SW 1271 (cell line): ENCODE measurements at places on chromosomes 13 and 19.

- no peak for DNase-seq
Measured at GRCh38 chr19:6564393-6564792, 26.6 kb downstream of the CD70 start.

DNA sequence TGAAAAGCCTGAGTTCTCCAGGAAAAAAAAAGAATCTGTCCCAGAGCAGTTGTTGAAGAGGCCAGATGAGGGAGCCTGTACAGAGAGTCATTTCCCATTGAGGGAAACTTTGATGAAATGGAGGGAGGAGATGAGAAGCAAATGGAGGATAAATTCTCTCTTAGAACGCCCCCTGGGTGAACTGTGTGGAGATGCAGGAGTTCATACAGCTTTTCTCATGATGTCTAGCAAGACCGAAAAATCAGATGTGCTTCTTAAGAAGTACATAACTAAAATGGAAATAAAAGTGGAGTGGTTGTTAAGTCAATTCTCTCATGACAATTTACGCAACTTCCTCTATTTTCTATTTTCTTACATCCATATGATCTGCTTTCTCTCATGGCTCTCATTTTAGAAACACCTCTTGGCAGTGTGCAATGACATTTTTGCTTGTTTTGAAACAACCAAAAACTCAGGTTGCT lies 1263.1 kb downstream of the PCDH9 start:
- peak; percentile 75 for DNase-seq

GRCh38 chr19:36060430-36060829 lies 5.7 kb downstream of the WDR62 start:
- DNase-seq, result no peak

DNA sequence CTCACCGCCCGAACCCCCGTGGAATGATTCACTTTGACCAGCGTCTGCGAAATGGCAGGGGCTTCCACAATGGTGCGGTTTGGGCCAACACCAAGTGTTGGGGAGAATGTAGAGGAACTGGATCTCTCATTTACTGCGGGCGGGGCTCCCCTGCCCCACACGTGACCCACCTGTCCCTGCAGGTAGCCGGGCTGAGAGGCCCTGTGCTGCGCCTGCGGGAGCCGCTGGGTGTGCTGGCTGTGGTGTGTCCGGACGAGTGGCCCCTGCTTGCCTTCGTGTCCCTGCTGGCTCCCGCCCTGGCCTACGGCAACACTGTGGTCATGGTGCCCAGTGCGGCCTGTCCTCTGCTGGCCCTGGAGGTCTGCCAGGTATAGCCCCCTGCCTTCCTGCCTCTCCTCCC lies 5.8 kb upstream of the FLT3LG start:
- no peak for DNase-seq

- no peak for DNase-seq
Measured at GRCh38 chr19:6532244-6532999, 1.6 kb downstream of the TNFSF9 start.

GRCh38 chr13:110802260-110802659 lies 88.8 kb downstream of the ING1 start:
- DNase-seq, result no peak

DNA sequence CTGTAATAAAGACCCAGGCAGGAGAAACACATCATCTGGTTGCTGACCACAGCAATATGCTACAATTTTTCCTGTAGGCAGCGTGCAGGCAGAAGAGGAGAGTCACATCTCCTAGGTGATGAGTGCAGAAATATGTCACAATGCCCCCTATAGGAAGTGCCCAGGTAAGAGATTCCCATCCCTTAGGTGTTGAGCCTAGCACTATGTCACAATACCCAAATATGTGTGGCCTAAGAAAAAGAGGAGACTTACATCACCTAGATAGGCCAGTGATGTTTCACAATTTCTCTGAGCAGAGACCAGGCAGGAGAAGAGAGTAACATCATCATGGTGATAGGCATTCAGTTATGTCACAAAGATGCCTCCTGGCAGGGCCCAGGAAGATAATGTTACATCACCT lies 49.4 kb upstream of the ZNF728 start:
- DNase-seq, result no peak

- no peak for DNase-seq
Measured at GRCh38 chr19:13404236-13404635, 102.0 kb downstream of the CACNA1A start.

DNA sequence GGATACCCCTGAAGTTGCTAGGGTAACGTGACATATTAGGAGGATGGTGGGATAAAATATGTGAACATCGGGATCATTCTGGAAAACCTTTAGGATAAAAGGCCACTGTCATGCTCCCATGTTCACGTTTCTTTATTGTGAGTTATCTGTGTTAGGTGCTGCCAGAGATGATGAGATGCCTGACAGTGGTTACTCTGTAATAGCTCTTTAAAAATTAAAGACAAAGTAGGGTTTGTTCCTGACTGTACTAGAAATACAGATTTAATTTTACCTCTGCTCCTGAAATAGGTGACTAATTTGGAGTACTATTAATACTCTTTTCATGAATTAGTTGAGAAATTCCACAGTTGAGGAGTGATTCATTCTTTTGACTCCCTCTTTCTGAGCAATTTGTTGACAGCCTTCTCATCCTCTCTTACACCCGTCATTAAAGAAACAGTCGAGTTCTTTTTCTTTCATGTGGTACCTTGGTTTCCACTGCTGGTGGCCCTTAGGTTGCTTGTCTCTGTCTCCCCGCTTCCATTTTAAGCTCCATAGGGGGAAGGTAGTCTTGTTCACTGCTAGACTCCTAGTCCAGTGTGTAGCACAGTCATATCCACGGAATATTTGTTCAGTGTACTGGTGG lies 28.4 kb downstream of the SAE1 start:
- no peak for DNase-seq

GRCh38 chr19:19823916-19824315 lies 2.4 kb upstream of the ZNF506 start:
- no peak for DNase-seq

DNA sequence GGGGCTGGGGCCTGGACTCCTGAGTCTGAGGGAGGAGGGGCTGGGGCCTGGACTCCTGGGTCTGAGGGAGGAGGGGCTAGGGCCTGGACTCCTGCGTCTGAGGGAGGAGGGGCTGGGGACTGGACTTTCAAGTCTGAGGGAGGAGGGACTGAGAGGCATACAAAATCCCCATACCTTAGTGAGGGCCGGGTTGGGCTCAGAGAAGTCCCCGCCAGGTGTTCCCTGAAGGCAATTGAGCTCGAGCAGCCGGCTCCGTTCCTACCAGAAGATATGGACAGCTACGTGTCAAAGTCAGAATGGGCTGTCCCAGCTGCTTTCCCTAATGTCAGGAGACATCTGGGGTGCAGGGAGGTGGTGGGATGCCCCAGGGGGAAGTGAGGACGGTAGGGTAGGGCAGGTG lies 9.5 kb downstream of the PHLDB3 start:
- no peak for DNase-seq

- DNase-seq, result no peak
Measured at GRCh38 chr13:27016875-27017274, 154.7 kb downstream of the USP12 start.

DNA sequence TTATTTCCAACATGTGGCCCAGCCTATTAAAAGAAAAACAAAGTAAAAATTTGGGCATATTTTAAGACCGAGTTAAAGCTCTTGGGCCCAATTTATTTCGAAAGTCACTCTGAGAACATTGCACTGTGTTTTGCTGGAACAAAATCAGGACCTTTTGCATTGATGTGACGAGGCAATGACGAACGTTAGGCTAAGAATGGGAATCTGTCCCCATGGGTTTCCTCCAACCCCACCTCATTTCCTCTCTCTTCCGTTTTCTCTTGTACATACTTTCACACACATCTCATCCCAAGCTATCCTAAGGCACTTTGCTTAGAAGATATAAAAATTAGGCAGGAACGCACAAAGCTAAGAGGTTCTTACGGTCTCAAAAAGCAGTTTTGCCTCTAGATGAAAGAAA lies 22.1 kb downstream of the EDNRB start:
- no peak for DNase-seq

- no peak for DNase-seq
Measured at GRCh38 chr19:50899569-50899968, 11.6 kb downstream of the KLK4 start.

DNA sequence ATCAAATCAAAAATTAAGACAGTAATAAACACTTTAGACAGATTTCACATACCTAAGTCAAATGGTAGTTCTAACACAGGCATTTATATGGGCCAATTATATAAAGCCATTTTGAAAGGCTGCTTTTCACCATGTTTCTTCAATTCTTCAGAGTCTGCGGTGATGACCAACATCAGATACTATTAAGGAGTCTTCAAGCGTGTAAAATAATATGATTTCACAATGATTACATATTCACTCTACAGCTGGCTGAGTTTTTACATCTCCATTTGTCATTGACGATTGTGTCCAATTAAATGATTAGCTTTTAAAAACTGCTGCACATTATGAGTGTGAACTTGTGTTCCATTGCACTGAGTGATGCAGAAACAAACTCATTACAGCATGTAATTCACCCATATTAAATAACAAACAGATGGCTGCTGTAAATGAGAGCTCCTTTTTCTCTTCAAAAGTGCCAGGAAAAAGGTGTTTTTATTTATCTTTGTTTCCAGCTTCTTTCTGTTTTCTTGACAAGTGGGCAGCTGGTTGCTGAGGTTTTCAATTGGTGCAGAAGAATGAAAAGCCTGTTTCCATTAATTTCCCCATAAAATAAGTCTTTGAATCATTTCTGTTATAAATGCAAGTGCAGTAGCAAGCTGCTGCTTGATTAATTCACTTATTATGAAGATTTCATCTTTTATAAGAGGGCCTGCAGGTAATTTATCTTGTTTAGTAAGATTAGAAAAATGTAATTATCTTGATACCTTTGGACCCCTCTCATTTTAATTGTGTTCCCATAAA lies 676.1 kb upstream of the KLHL1 start:
- DNase-seq, result no peak

GRCh38 chr13:46207828-46208227 lies 3.9 kb upstream of the LRRC63 start:
- no peak for DNase-seq

DNA sequence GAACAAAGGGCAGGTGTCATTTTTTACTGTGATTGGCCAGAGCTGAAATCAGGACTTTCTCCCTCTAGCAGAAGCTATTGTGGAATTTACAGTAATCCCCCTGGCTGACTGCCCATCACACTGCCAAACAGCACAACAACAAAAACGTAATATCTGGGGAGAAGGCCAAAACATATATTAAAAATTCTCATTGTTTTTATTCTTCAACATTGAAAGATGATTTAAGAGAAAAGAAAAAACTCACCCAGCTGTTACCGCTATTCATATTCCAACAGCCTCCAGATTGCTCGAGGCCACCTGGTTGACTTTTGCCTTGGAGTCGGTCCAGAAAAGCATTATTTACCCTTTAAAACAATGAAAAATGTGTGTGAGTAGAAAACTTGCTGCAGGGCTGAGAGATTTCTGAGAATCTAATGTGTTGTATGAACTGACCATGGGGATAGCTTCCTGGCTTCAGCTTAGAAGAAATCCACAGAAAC lies 97.2 kb downstream of the EPSTI1 start:
- no peak for DNase-seq

DNA sequence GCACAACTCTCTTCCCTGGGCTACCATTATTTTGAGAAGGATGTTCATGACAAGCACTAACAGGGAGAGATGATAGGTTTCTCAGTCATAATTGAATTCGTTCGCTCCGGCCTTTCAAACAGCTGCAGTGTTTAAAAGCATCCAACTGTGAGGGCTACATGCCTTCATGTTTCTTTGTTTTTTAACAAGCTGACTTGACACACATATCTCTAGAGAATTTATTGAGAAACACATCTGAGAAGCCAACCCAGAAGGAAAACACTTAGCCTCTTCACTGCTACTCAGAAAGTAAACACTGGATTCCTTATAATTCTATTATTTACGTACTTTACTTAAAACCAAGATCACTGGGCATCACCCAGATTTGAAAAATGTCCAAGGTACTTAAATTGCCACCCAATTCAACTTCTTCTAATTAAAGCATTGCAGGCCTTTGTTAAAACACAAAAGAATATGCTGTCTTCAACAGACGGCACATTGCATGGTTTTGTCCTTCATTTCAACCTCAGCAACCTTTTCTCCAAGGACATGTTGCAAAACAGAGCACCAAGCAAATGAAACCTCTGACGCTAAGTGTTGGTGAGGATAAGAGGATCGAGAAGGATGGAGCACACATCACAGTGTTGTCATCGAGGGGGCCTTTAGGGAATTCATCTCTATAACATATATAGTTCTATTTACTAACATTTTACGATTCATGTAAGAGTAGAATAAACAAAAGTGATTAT lies 75.8 kb downstream of the TBC1D4 start:
- no peak for DNase-seq

GRCh38 chr19:58296104-58296503 lies 9.1 kb upstream of the ERVK3-1 start:
- DNase-seq, result no peak

DNA sequence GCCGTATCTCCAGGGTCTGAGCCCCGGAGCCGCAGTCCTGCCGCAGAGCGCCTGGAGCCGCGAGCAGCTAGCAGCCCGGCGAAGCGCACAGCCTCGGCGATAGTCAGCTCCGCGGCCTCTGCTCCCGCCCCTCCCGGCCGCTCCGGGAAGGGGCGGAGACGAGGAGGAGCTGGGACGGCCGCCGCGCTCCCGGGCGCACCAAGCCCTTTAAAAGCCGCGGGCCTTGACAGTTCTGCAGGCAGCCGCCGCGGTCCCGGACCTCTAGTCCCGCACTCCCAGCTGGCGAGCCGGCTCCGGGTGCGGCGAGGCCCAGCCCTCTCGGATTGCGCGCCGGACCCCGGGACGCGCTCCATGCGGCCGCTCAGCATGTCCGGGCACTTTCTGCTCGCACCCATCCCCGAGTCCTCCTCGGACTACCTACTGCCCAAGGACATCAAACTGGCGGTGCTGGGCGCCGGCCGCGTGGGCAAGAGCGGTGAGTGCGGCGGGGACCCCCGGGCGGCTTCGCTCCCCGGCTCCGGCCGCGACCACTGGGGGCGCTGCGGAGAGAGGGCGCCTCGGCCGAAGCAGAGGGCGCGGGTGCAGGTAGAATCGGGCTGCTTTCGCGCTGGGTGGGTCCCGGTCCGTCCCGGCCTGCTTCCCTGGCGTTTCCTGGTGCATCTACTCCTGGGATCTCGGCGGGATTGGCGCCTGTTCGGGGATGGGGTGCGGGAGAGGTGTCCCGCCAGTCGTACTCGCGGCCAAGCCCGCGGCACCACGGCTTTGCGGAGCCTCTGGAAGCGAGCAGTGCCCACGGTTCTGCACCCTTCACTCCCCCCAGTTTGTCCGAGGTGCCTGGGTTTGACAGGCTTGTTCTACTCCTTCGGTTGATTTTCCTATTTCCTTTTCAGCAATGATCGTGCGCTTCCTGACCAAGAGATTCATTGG lies at the start of gene RASL11A:
RASL11A (plus strand) TSS at position 237 of the 927 bp plus-strand sequence; CDS start at position 352, 115 bp downstream.
- DNase-seq, result peak; percentile 14

- DNase-seq, result no peak
Measured at GRCh38 chr13:113943821-113944565, 29.9 kb downstream of the C13orf46 start.

DNA sequence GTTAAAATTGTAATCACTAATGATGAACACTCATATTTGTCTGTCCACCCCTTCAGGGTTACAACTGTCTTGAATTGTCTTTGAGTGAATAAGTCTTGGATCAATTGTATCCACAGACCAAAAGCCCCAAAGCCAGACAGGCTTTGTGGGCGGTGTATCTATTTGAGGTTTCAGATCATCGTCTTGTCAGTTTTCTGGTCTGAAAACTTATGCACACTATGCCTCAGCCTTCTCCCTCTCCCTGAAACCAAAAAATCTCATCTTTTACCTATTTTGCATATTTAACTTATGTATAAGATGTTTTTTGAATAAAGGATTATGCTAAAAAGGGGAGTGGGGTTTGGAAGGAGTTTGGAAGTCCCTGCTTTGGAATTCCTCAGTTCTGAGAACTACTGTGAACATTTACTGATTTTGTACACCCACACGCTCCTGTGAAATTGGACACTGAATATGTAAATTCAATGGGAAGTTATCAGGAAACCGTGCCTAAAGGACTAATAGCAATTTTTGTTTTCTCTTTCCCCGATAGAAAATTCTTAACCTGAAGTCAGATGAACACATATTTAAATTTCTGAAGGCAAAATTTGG lies 52.1 kb downstream of the DPY19L3 start:
- DNase-seq, result no peak
